Osteocyte (in vitro differentiated cells): ENCODE measurements at places on chromosomes 11 and 22. TPM values are rescaled to one million over a fixed set of nuclear protein-coding genes. Genes with fewer than 3 reads are reported as not detected.

DNA sequence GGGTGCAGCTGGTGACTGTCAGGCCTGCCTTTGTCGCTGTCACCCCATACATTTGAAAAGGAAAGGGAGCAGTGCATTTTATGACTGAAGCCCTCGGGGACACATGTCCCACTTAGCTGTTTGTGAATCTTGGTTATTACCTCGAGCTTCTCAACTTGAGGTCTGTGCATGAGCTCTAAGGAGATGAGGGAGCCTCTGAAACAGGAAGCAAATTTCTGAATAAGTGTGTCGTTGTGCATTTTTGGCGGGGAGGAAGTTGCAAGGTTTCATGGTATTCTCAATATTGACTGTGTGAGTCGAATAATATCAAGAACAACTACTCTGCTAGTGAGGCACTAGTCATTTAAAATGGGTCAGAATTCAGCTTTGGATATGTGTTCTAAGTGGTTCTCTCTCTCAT, 149.7 kb upstream of the PLET1 start:
- DNase-seq = no peak
- no peak overlapping the region for H3K27ac ChIP-seq
- no peaks in the 10 kb centered on the region for H3K36me3 ChIP-seq
- peaks cover 30% of the 10 kb centered on the region for H3K27me3 ChIP-seq

GRCh38 chr11:127816962-127817361, 770.4 kb downstream of the ETS1 start:
- H3K36me3 ChIP-seq = no peaks in the 10 kb centered on the region
- no peak overlapping the region for H3K4me3 ChIP-seq
- no peak overlapping the region for H3K27ac ChIP-seq

DNA sequence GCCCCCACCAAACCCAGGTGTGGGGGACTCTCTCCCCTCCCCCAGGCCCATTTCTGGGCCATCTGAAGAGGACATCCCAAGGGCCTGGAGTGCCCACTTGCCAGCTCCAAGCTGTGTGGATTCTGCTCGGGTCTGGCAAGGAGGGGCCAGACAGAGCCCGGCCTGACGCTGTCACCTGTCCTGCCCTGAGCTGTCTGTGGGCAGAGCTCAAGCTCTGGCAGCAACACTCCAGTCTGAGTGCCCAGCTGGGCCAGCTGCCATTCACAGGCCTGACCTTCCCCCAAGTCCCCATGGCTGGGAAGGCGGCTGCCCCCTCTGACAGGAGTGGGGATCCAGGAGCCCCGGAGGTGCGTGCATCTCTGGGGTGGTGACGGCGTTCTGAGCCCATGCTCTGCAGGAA, 6.2 kb upstream of the PIM3 start:
- no peak for DNase-seq
- H3K27ac ChIP-seq = no peak overlapping the region
- peaks cover 20% of the 10 kb centered on the region for H3K4me1 ChIP-seq
- no peaks in the 10 kb centered on the region for H3K36me3 ChIP-seq
- H3K4me3 ChIP-seq = no peak overlapping the region
- no peaks in the 10 kb centered on the region for H3K27me3 ChIP-seq

GRCh38 chr11:59698506-59698905, 15.1 kb downstream of the OR10V1 start:
- H3K27me3 ChIP-seq = peaks cover 22% of the 10 kb centered on the region
- DNase-seq = no peak
- H3K36me3 ChIP-seq = no peaks in the 10 kb centered on the region

DNA sequence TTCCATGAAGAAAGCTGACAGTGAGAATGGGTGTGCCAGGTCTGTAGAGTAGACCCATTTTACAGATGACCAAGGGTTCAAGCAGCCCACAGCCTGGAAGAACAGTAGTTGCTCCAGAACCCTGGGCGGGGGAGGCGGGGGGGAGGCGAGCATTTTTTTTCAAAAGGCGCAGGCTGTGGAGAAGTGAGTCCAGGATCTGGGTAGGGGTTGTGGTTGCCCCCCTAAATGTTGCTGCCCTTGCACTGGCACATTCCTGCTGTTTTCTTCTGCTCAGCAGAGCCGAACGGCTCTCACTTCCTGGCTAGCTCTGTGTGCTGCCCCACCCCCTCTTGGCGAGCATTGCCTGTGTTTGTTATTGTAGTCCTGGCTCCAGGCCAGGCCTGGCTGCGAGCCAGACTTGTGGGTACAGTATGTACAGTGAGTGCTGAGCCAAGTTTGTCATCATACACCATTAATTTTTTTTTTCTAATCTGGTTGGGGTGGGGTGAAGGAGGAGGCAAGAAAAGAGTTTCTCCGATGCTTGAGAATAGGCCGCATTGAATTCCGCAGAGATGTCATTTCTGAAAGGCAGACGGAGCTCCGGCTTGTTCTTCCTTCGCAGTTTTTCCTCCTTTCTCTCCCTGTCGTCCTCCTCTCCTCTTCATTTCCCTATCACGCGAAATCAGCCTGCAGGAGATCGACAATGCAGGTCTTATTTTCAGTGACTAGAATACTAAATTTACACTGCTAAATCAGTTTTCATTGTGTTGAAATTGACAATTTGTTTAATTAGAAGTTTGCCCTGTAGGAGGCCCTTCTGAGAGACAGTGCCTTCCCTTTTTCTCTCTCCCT, 100.5 kb downstream of the ZBTB16 start:
- H3K4me1 ChIP-seq = peaks cover 75% of the 10 kb centered on the region
- no peaks in the 10 kb centered on the region for H3K27me3 ChIP-seq
- peaks cover 11% of the 10 kb centered on the region for H3K36me3 ChIP-seq
- peak overlapping the region; percentile 99 for H3K27ac ChIP-seq
- DNase-seq = peak; percentile 99
- peak overlapping the region; percentile 55 for H3K4me3 ChIP-seq

DNA sequence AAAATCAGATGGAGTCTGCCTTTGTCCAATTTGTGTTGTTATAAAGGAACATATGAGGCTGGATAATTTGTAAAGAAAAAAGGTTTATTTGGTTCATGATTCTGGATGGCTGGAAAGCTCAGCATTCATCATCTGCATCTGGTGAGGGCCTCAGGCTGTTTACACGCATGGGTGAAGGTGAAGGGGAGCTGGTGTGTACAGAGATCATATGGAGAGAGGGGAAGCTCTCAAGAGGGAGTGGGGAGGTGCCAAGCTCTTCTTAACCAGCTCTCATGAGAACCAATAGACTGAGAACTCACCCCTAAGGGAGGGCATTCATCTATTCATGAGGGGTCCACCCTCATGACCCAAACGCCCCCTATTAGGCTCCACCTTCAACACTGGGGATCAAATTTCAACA, 40.0 kb downstream of the NEU3 start:
- no peaks in the 10 kb centered on the region for H3K36me3 ChIP-seq
- no peak overlapping the region for H3K4me3 ChIP-seq
- H3K27me3 ChIP-seq = peaks cover 24% of the 10 kb centered on the region
- no peak overlapping the region for H3K27ac ChIP-seq
- peak; percentile 25 for DNase-seq
- peaks cover 4% of the 10 kb centered on the region for H3K4me1 ChIP-seq

- peak overlapping the region; percentile 91 for H3K27ac ChIP-seq
- H3K27me3 ChIP-seq = no peaks in the 10 kb centered on the region
- H3K36me3 ChIP-seq = no peaks in the 10 kb centered on the region
Measured at GRCh38 chr11:8962841-8963240, 1.4 kb downstream of the TMEM9B start.

DNA sequence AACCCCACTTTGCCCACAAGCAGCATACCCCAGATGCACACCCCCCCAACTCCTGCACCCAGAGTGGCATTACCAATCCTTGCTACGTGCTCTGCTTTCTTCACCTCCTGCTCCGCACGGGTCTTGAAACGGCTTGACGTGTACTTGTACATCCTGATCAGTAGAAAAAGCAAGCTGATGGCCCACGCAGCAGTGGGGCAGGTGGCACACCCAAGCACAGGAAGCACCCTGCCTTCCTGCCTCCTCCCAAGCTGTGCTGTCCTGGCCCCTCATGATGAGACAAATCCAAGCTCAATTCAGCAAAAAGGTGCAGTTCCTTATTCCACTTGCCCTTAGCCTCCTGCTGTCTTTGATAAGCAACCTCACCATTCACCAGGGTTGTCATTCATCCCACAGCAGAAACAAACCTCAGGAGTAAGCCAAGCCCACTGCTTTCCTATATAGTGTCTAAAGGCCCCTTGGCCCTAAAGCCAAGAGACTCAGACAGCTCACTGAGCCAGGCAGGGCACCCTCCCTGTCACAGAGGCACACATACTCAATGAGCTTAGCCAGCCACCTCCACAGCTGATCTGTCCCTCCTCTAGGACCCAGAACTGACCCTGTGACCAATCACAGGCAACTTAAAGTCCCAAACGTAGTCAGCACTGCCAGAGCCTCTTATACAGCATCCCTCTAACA, 27.8 kb downstream of the MORC2 start:
- DNase-seq = peak; percentile 56
- no peaks in the 10 kb centered on the region for H3K27me3 ChIP-seq
- no peak overlapping the region for H3K27ac ChIP-seq
- no peaks in the 10 kb centered on the region for H3K4me1 ChIP-seq

- peak; percentile 68 for DNase-seq
- H3K27me3 ChIP-seq = no peaks in the 10 kb centered on the region
- H3K36me3 ChIP-seq = no peaks in the 10 kb centered on the region
- no peak overlapping the region for H3K27ac ChIP-seq
- no peak overlapping the region for H3K4me3 ChIP-seq
- peaks cover 9% of the 10 kb centered on the region for H3K4me1 ChIP-seq
Measured at GRCh38 chr11:133898770-133899115, 53.4 kb upstream of the SPATA19 start.

DNA sequence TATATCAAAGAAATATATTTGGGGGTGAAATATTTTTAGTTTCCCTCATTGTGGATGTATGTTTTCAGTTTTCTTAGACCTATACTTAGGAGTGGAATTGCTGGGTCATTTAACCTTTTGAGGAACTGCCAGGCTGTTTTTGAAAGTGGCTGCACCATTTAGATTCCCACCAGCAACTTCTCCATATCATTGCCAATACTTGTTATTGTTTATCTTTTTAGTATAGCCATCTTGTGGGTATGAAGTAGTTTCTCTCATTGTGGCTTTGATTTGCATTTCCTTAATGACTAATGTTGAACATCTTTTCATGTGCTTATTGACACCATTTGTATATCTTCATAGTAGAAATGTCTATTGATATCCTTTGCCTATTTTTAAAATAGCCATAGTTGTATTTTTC, 62.1 kb upstream of the B3GNT6 start:
- no peaks in the 10 kb centered on the region for H3K27me3 ChIP-seq
- no peak for DNase-seq
- no peaks in the 10 kb centered on the region for H3K4me1 ChIP-seq
- no peak overlapping the region for H3K27ac ChIP-seq

TUB gene
- total RNA-seq = 7.8 and 8.7 TPM in 2 replicates

RTCB gene
- 76.2 and 78.2 TPM in 2 replicates for total RNA-seq
